ENCODE measurements at places on chromosomes 1 and 21. TPM values are rescaled to one million over a fixed set of nuclear protein-coding genes. Genes with fewer than 3 reads are reported as not detected.

DNA sequence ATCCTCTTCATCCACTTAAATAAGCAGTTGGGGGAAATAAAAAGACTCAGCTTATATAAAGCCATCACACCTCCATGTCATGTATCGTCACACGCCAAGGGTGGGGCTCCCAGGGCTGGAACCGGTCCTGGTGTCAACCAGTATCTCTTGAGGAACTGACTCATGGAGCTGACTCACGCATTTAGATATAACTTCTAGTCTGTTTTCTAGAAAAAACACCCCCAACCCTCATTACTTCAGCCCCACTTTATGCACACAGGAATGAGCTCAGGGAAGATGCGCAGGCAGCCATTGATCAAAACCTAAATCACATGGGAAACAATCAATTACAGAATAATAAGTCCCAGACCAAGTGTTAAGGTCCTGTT lies 6.9 kb upstream of the IL22RA1 start:
- DNase-seq: peak; percentile 74
- H3K27me3 ChIP-seq: peaks cover 15% of the 10 kb centered on the region
- H3K27ac ChIP-seq: no peak overlapping the region
- H3K4me1 ChIP-seq: peaks cover 13% of the 10 kb centered on the region
- peak overlapping the region; percentile 9 for H3K4me3 ChIP-seq

- no peak overlapping the region for H3K27ac ChIP-seq
- no peak overlapping the region for H3K4me3 ChIP-seq
- H3K27me3 ChIP-seq: no peaks in the 10 kb centered on the region
These were observed 71.5 kb downstream of the HHAT start for GRCh38 chr1:210400043-210400840.

- no peaks in the 10 kb centered on the region for H3K27me3 ChIP-seq
- H3K4me1 ChIP-seq: no peaks in the 10 kb centered on the region
- no peak for DNase-seq
- H3K36me3 ChIP-seq: no peaks in the 10 kb centered on the region
These were observed 56.2 kb upstream of the SLC16A1 start for GRCh38 chr1:113012149-113012548.

DNA sequence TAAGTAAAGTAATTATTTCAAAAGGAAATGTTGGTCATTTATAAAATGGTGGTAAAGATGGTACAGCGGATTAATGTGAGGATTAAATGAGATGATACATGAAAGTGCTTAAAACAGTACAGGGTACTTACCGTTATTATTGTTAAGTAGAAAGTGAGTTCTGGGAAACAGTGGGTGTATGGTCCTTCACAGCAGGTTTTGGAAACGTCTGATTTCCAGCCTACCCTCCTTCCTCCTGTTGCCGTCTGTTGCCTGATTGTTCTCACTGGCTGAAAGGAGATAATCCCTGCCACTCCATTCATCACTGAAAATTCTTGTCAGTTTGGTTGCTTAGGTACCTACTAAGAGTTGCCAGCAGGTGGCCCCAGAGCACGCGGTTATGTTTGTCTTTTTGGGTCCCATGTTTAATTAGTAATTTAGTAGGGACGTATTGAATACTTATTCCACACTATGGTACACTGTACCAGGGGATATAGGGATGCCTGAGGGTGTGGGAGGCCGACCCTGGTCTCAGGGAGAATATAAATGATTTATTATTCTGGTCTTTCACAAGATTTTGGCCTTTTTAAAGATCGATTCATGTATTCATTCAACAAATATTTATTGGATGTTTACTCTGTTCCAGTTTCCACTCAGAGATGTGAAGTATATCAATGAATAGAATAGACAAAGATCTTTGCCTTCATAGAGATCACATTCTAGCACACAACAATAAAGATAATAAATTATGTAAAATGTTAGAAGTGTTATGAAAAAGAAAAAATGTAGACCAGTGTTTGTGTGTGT lies 30.8 kb upstream of the RPTN start:
- H3K36me3 ChIP-seq: no peaks in the 10 kb centered on the region
- peak; percentile 50 for DNase-seq
- no peak overlapping the region for H3K4me3 ChIP-seq
- H3K27me3 ChIP-seq: peaks cover 6% of the 10 kb centered on the region

- peaks cover 29% of the 10 kb centered on the region for H3K27me3 ChIP-seq
- H3K4me1 ChIP-seq: peaks cover 11% of the 10 kb centered on the region
- peak; percentile 13 for DNase-seq
- no peak overlapping the region for H3K27ac ChIP-seq
- no peaks in the 10 kb centered on the region for H3K36me3 ChIP-seq
These were observed 1.0 kb downstream of the FAM78B start for GRCh38 chr1:166165661-166166328.

- no peaks in the 10 kb centered on the region for H3K27me3 ChIP-seq
- peaks cover 9% of the 10 kb centered on the region for H3K4me1 ChIP-seq
- DNase-seq: no peak
- no peaks in the 10 kb centered on the region for H3K36me3 ChIP-seq
These were observed 40.2 kb upstream of the IFFO2 start for GRCh38 chr1:18996548-18997177.

GRCh38 chr1:194045416-194045815 lies 859.0 kb upstream of the B3GALT2 start:
- H3K27me3 ChIP-seq: no peaks in the 10 kb centered on the region
- no peaks in the 10 kb centered on the region for H3K4me1 ChIP-seq
- no peak for DNase-seq

DNA sequence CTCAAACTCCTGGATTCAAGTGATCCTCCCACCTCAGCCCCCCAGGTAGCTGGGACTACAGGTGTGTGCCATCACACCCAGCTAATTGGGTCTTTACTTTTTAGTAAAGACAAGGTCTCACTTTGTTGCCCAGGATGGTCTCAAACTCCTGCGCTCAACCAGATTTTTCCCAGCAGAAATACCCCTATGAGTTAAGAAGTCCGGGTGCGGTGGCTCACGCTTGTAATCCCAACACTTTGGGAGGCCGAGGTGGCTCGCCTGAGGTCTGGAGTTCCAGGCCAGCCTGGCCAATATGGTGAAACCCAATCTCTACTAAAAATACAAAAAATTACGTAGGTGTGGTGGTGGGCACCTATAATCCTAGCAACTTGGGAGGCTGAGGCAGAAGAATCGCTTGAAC lies 6.5 kb upstream of the L1TD1 start:
- H3K27me3 ChIP-seq: no peaks in the 10 kb centered on the region
- no peak overlapping the region for H3K27ac ChIP-seq
- H3K36me3 ChIP-seq: no peaks in the 10 kb centered on the region
- no peak overlapping the region for H3K4me3 ChIP-seq

DNA sequence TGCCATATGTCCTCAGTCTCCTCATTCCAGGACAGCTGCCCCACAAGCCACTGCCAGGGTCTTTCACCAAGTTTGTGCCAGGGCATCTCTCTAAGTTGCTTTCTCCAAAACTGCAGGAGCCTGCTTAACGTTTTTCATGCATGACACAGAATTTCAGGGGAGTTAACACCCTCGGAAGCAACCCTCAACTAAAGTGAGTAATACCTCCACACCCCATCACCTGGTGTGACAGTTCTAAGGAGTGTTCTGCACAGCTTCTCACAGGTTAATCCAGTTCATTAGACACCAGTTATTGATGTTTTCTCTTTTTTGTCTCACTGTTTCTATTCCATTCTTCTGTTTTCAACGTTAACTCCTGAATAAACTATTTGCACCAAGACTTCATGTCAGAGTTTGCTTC lies 115.0 kb downstream of the BACH1 start:
- H3K27me3 ChIP-seq: no peaks in the 10 kb centered on the region
- no peak overlapping the region for H3K4me3 ChIP-seq
- H3K4me1 ChIP-seq: no peaks in the 10 kb centered on the region
- no peak for DNase-seq
- no peak overlapping the region for H3K27ac ChIP-seq

GRCh38 chr21:41663805-41664788 lies 102.8 kb downstream of the RIPK4 start:
- no peaks in the 10 kb centered on the region for H3K36me3 ChIP-seq
- peaks cover 6% of the 10 kb centered on the region for H3K27me3 ChIP-seq
- DNase-seq: peak; percentile 81
- H3K4me1 ChIP-seq: peaks cover 6% of the 10 kb centered on the region
- no peak overlapping the region for H3K4me3 ChIP-seq

DNA sequence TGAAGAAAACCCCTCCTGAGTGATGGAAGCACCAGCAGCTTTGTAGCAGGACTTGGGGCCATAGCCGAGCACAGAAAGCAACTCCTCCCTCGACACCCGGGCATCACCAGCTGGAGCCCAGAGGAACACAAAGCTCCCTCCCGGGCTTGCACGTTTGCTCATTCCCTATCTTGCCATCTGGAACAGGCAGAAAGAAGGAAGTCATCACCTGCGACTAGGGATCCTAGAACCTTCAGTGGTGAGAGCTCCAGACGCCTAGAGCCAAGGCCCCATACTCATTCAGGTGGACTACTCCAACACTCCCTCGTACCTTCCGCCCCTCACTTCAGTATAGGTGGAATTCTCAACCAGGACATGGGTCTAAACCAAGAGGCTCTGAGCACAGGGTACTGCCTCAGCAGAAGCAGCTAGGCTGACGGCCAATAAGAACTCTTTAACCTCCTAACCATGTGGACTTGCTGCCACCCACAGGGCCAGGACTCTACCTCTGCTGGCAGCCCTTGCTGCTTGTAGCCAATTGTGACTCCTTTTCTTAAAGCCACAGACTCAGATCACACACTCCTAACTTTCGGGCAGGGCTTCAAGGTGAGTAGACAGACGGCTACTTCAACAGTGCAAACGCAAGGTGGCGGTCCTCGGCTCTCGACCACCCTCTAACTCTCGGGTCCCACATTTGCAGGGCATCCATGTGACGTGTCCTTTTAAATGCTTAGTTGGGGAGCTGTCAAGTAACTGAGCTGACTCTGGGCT lies 65.4 kb downstream of the NPHP4 start:
- H3K27me3 ChIP-seq: no peaks in the 10 kb centered on the region
- DNase-seq: no peak
- no peaks in the 10 kb centered on the region for H3K36me3 ChIP-seq
- H3K27ac ChIP-seq: no peak overlapping the region
- no peaks in the 10 kb centered on the region for H3K4me1 ChIP-seq
- H3K4me3 ChIP-seq: no peak overlapping the region

DNA sequence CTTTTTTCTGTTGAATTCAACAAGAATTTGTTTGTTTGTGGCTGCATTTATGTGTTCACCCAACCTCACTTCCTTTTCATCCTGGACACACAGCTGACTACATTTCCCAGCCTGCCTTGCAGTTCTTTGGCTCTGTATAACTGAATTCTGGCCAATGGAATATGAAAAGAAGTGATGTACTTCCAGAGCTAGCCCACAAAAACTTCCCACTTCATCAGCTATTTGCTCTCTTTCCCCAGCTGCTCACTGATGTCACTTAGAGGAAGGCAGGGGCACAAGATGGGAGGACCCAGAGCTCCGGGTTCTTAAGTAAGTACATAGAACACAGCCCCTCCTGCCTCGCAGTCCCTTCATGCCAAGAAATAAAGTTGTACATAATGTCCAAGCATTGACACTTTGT lies 235.0 kb upstream of the FGGY start:
- H3K27ac ChIP-seq: peak overlapping the region; percentile 45
- no peaks in the 10 kb centered on the region for H3K36me3 ChIP-seq
- H3K27me3 ChIP-seq: no peaks in the 10 kb centered on the region
- DNase-seq: peak; percentile 38

DNA sequence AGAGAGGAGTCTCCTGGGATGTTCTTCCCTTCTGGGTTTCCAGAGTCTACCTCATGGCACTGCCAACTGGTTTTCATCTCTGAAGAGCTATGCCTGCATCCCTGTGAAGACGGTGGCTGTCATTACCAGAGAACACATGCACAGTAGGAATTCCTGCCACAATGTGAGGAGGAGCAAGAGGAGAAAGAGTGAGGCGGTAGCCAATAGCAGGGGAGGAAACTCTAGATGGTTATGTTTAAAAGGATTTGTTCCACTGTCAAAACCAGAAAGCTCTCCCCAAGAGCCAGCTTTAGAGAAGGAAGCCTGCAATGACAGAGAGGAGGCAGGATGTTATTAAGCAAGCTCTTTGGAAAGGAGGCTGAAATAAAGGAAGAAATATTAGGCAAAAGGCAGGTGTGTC lies 12.3 kb downstream of the LMX1A start:
- H3K27me3 ChIP-seq: peaks cover 90% of the 10 kb centered on the region
- no peaks in the 10 kb centered on the region for H3K4me1 ChIP-seq
- no peaks in the 10 kb centered on the region for H3K36me3 ChIP-seq
- H3K27ac ChIP-seq: no peak overlapping the region
- DNase-seq: no peak
- H3K4me3 ChIP-seq: no peak overlapping the region

- no peaks in the 10 kb centered on the region for H3K27me3 ChIP-seq
- no peaks in the 10 kb centered on the region for H3K36me3 ChIP-seq
- H3K27ac ChIP-seq: no peak overlapping the region
- no peak overlapping the region for H3K4me3 ChIP-seq
These were observed 1166.6 kb upstream of the ADGRL2 start for GRCh38 chr1:80633947-80634706.

- DNase-seq: no peak
- H3K4me3 ChIP-seq: no peak overlapping the region
- H3K4me1 ChIP-seq: no peaks in the 10 kb centered on the region
These were observed 9.3 kb downstream of the SLAMF8 start for GRCh38 chr1:159835862-159836525.

DNA sequence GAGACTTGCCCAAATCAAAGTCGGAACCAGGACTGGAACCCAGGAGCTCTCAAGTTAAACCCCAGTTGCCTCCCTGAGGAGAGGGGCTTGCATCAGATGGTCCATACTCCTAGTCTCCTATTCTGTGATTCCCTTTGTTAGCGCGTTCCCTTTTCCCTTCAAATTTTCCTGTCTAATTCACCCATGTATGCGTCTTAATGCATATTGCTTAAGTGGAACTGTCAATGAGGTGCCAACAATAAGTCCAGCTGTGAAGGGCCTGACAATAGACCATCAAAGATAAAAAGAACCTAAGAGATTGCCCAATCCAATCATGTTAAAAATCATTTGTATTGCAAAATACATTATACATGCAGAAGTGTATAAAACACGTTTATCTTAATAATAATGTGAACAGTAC lies 634 bp upstream of the SPATA6 start:
- peak overlapping the region; percentile 89 for H3K27ac ChIP-seq
- peaks cover 34% of the 10 kb centered on the region for H3K4me1 ChIP-seq
- H3K36me3 ChIP-seq: no peaks in the 10 kb centered on the region
- H3K4me3 ChIP-seq: peak overlapping the region; percentile 50

The C1orf116 gene
- 27.7 TPM for total RNA-seq

The CACNA1E gene
- total RNA-seq: 0.14 TPM

The ZBED6 gene
- total RNA-seq: 19.9 TPM

The PPM1J gene
- not detected for total RNA-seq

The SLAMF6 gene
- 2.3 TPM for total RNA-seq

The TESK2 gene
- total RNA-seq: 13.3 TPM

The DNTTIP2 gene
- 3.0 TPM for total RNA-seq

The UBE2U gene
- total RNA-seq: not detected

The RGS8 gene
- total RNA-seq: 2.2 TPM

The PCSK9 gene
- not detected for total RNA-seq

The NBPF20 gene
- total RNA-seq: 2.6 TPM
